Activated CD8-positive, alpha-beta memory T cell treated with anti-CD3 and anti-CD28 coated beads for 1 hour (primary cell): ENCODE measurements at places on chromosomes 4 and X.

GRCh38 chr4:79298027-79298426 lies 27.8 kb downstream of the NAA11 start:
- DNase-seq: no peak

DNA sequence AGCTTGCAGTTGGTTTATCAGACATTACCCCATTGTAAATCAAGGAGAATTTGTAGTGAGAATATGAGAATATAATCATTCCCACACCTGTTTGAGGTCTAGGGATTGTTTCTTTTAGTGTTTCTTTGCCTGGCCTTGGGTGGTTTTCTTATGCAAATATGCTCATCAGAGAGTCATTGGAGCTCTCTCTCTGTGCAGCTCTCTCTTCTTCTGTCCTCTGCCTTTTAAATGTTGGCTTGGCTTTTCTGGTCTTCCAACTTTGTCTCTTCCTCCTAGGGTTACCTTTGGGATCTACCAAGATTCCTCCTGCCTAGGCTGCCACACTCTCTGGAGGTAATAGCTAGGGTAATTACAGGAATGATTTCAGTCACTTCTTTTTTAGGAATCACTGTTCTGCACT lies 102.3 kb upstream of the ARSJ start:
- no peak for DNase-seq

DNA sequence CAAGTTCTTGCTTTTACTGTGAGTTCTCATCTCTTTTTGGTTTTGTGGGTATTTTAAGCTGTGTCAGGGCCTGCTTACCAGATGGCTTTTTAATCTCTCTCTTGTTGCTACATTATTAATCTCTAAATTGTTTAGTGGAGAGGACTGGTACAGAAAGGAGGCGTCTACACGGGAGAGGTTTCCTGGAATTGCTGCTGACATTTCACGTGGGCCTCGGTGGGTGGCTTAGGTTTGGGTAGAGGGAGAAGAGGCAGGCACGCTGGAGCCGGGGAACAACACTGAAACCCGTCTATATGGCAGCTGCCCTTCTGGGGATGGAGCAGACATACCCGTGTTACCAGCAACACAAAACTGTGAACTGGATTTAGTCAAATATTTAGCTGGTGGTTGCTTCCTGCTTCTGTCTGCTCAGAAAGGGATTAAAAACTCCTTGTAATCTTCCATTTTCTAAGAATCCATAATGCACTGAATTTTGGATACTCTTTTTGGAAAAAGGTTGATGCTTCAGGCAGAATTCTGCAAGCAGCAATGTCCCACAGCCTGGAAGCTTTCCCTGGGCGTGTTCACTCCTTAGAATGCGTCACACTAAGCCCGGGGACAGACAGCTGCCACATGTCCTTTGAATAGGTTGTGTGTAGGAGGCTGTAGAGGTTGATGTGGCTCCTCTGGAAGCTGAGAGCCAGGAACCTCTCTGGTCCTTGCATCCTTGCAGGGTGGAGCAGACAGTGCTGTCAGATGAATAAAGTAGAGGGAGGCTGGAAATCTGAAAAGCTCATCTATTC lies 199.8 kb upstream of the GATB start:
- DNase-seq: no peak

DNA sequence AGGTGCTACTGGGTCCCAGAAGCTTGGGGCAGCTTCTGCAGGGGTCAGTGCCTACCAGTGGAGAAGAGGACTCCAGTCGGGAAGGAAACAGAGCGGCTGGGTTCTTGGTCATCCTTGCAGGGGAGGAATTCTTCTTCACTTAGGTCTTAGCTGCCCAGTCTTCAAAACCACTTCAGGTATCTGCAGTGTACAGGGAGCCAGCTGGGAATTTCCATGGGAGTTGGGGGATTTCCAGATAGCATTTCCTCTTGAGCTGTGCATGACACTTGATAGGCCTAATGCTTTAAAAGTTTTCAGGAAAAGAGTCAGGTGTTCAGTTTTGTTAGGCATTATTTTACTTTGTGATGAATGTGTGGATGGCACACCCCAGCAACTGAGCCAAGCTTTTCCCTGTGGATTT lies 58.1 kb upstream of the ENPP6 start:
- no peak for DNase-seq

GRCh38 chr4:155889031-155889793 lies 14.3 kb upstream of the TDO2 start:
- DNase-seq: no peak

DNA sequence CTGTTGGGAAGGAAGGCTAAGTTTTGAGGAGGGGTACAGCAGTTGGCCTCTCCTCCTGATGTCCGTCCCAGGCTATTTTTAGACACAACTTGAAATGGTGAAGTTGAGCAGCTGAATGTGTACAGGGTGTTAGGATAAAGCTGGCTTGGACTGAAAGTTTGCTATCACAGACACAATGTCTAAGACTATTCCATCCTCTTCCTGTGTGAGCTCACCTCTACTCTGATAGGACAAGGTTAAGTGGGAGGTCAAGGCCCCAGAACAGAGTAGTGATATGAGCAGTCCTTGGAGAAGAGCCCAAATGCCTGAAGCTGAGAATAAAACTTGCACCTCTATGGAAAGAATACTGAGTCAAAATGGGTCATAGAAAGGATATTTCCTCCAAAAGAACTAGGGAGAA lies 4.1 kb downstream of the ATP1B4 start:
- no peak for DNase-seq

DNA sequence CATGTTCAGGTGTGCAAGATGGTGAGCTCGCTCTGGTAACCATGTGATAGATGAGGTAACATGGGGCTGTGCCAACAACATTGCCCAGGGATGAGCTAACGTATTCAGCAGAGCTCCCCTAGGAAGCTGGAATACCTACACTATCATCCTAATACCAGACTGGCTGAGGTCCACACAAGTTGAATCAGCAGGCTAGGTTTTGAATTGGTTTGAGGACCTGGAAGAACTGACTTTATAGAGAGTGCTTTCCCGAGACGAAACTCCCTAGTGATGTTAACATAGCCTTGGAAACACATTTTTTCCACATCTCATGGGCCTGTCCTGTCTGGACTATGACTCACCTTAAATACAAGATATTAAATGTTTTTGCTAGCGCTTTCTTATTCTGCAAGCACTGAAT lies 56.7 kb downstream of the IGFBP7 start:
- DNase-seq: no peak

- DNase-seq: no peak
Observed at GRCh38 chr4:12701384-12701783, 782.8 kb downstream of the RAB28 start.

DNA sequence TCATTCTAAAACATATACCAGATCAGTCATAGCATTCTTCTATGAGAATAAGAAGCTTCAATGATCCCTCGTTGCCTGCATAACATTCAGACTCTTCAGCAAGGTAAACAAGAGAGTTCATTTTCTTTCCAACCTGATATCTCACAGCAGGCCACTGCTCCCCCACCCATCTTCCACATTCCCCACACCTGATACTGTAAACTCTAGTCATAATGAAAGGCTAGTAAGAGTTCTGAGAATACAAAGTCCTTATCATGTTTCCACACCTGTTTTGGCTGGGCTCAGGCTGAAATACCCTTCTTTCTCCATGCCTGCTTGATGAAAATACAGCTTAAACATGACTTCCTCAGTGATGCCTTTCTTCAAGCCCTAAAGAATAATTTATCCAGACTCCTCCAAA lies 2.3 kb upstream of the AASDH start:
- DNase-seq: no peak

GRCh38 chr4:189828081-189828697 lies 112.5 kb upstream of the FRG1 start:
- DNase-seq: no peak

- no peak for DNase-seq
Observed at GRCh38 chr4:182778222-182778982, 138.8 kb downstream of the DCTD start.

DNA sequence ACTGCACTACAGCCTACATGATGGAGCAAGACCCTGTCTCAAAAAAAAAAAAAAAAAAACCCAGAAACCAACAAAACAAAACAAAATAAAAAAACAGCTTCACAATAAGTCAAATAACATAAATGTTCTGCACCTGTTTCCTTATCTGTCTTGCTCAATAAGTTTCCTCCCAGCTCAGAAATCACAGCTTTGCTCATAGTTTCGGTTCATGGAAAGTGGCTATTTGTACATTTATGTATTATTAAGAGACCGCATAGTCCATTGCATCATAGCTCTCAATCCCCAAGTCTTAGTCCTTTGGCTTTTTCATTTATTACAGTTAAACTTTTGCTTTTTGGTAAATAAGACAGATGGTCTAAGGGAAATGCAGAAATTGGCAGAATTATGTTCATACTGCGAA lies 24.4 kb upstream of the CFAP299 start:
- DNase-seq: no peak

- DNase-seq: no peak
Observed at GRCh38 chr4:139403462-139403861, 50.5 kb upstream of the RAB33B start.

- no peak for DNase-seq
Observed at GRCh38 chrX:75596178-75596577, 73.3 kb upstream of the ZDHHC15 start.

- DNase-seq: no peak
Observed at GRCh38 chr4:78784236-78784865, 8.2 kb downstream of the BMP2K start.

GRCh38 chrX:63613531-63614028 lies 171.4 kb downstream of the ARHGEF9 start:
- no peak for DNase-seq

DNA sequence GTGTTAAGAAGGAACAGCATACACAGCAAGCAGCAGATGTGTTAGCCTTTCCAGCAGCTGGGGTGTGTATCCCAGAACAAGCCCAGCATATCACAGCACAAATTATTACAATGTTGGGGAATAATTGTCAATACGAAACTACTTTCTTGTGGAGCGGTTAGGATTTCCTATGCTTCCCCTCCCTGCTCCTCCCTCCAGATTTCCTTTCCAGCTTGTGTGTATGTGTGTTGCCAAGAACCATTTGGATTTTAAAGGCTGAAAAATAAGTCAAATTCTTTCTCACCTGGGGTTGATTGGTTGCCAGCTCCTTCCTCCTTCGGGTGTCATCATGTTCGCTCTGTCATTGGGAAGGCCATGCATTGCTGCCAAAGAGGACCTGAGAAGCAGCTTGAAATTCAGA lies 178.2 kb upstream of the FRMPD4 start:
- no peak for DNase-seq
